AG09309 (cell line): ENCODE measurements at places on chromosomes 3 and 15.
A peak's percentile ranks its signal among the peaks of the same experiment; 100 is the strongest.

- DNase-seq = no peak
Observed at GRCh38 chr3:156586905-156587759, 32.2 kb upstream of the SSR3 start.

GRCh38 chr3:8574670-8575322 is 69.8 kb downstream of the SSUH2 start:
- DNase-seq = no peak

GRCh38 chr3:155791190-155791589 is 14.9 kb downstream of the C3orf33 start:
- no peak for DNase-seq

- DNase-seq = no peak
Observed at GRCh38 chr3:140931016-140931454, 10.6 kb upstream of the SLC25A36 start.

GRCh38 chr3:56915966-56916586 is 114.3 kb upstream of the ARHGEF3 start:
- DNase-seq = no peak

GRCh38 chr3:111712294-111713167 is 117.4 kb upstream of the ZBED2 start:
- no peak for DNase-seq

DNA sequence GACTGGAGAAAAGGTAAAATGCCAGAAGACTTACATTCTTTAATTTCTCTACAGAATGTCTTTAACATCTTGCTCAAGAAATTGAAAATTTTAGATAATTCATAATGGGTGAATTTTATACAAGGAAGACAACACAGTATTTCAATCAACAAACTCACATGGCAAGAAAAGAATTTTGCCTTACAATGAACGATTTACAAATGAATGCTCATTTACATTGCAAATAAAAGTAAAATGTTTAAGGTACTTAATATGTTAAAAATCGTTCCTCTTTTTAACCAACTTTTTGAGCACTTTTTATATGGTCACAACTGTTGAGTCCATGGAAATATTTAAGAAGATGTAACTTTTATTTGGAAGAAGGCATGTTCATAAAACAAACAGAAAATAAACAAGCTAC is 174.8 kb upstream of the UBE2E2 start:
- no peak for DNase-seq

- no peak for DNase-seq
Observed at GRCh38 chr15:72680931-72681330, 5.1 kb downstream of the HIGD2B start.

DNA sequence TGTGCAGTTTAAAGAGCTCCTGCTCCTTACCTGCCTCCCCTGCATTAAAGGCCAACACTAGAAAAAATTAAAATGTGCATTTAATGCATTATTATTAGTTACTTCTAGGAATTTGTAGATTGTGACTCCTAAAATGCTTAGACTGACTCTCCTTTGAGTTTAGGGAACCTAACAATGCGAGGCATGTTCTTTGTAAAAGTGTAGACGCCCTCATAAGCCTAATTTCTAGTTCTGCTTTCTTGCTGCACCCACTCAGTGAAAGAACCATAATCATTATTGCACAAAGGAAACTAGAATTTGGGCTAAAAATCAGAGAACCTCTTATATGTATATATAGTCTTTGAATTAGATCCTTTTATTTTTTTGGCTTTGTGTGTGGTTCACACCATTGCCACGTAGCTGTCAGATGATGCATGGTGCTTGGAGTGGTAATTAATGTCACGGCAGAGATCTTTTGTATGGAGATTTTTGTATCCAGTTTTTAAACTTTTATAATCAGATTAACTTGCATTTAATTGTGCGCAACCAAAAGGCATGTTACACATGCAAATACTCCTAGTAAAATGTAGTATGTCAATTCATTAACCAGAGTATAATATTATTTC is 710 bp downstream of the ABHD10 start:
- DNase-seq = no peak

- DNase-seq = no peak
Observed at GRCh38 chr3:12656193-12656592, 7.7 kb downstream of the RAF1 start.

- DNase-seq = peak; percentile 24
Observed at GRCh38 chr3:106518516-106518915, 649.7 kb upstream of the CBLB start.

DNA sequence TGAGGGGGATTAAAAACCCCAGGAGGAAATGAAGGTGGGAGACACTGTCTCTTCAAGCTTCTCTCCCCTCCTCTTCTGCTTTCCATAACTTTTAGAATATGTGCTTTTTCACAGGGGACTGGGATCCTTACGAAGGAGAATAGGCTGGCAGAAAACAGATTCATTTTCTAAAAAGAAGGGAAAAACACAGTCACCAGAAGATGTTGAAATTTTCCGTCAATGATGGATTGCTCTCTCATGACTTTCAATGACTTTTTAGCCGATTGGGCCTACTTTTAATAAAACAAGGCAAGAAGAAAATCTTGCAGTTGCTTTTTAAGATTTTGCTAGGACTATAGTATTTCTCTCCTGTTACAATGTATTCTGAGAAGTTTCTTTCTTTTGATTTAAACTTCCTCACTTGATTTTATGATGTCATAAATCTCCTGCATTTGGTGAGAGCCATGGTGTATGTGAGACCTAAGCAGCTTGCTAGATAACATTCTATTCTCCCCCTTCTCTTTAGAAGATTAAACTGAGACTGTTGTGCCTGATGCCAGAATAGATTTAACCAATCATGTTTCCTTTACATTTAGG is 241.2 kb downstream of the FEZF2 start:
- DNase-seq = no peak

GRCh38 chr3:180804916-180805315 is 107.6 kb upstream of the FXR1 start:
- no peak for DNase-seq

DNA sequence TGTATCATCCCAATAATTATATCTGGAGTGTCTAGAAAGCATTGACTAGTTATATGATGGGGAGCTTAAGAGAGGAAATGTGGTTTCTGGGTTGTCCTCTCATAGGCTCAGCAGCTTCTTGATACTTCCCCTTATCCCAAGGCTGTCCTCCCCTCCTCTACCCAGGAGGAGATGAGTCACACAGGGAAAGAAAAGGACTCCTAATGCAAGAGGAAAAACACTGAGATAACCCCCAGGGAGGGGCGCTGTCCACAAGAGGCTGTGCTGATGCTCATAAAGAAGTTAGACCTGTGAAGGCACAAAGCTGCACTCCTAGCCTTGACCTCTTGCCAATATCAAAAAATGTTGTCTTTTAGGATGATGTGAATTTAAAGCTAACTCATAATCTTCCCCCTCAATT is 28.8 kb upstream of the GYG1 start:
- DNase-seq = peak; percentile 43

DNA sequence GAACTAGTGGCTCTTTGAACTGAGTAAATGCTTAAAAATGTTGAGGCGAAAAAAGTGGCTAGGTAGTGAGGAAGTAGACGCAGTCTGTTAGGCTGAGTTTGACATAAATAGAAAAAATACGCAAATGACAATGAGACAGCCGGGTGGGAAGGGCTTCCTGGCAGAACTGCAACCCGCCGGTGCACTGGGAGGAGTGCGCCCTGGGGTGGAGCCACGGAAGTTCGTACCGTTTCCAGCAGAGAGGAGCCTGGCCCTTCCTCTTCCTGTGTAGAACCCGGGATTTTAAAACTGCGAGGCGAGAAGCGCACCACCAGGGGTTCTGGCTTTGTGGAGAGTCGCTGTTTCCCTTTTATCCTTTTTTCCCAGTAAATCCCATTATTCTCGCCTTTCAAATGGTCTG is 602.6 kb downstream of the PYDC2 start:
- DNase-seq = no peak

DNA sequence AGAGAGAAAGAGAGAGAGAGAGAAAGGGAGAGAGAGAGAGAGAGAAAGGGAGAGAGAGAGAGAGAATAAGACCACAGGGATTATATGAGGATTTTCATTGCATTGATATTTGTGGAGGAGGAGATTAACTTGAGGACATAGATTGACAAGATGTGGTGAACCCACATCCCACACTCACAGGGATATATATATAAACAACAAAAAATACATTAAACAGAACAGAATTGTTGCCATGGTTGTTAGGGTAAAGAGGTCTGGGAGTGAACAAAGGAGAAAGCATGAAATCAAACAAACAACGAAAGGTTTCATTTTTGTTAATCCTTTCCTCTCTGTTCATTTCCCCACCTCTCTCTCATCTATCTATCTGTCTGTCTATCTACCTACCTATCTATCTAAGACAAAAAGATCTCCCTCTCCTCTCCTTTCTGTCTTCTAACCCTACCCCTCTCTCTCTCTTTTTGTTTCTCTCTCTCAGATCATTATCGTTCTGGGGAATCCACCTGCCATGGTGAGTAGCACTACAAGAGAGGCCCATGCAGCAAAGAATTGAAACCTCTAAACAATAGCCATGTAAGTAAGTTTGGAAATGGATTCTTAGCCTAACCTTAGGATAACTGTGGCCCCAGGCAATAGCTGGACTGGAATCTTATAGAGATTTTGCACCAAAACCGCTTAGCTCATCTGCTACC is 280.9 kb downstream of the RAP2B start:
- no peak for DNase-seq

- DNase-seq = no peak
Observed at GRCh38 chr3:141111364-141112155, 60.4 kb downstream of the SPSB4 start.

GRCh38 chr15:77597804-77598453 is 34.8 kb downstream of the LINGO1 start:
- no peak for DNase-seq

- DNase-seq = no peak
Observed at GRCh38 chr3:178334239-178334638, 202.0 kb upstream of the KCNMB2 start.

- DNase-seq = peak; percentile 21
Observed at GRCh38 chr3:158420654-158421396, 150.2 kb upstream of the MLF1 start.

GRCh38 chr3:134428401-134428800 is 54.2 kb upstream of the AMOTL2 start:
- DNase-seq = no peak

GRCh38 chr3:4162096-4162495 is 141.1 kb upstream of the SETMAR start:
- DNase-seq = no peak

- no peak for DNase-seq
Observed at GRCh38 chr15:94105760-94106159, 125.6 kb upstream of the MCTP2 start.

- no peak for DNase-seq
Observed at GRCh38 chr3:30258426-30259392, 347.7 kb upstream of the TGFBR2 start.

DNA sequence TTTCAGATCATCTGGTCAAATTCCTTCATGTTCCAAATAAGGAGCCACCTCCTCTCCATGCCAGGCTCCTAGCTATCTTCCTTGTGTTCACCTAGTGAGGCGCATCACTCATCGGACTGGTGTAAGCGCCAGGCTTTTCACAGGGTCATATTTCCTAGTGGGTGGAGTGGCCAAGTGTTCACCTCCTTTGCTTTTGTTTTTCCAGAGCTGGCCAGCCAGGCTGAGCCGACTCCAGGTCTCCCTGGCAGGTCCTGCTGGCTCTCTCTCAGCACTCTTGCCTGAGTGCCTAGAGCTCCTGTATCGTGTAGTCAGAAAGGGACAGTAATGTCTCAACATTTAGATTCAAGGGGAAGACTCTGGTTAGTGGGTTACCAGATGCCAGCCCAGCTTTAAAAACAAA is 31.0 kb downstream of the HEG1 start:
- DNase-seq = no peak
